Myocyte (in vitro differentiated cells): ENCODE measurements at places on chromosomes 1 and 21.

DNA sequence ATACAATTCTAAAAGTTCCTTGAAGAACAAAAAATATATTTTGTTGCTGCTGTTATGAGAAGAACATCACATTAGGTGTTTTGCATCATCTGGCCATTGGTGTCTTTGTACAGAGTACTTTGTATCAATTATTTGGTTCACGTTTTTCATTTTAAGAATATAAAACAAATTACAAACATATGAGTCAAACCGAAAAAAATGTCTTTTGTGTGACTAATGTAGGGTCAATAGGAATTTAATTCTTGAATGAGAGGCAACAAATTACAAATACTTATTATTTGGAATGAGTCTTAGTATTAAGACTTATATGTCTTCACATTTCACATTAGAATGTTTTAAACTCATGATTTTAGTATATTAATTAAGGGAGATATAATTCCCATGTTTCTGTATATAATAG lies 54.8 kb downstream of the NR5A2 start:
- no peak for DNase-seq

GRCh38 chr1:95304803-95305202 lies 70.8 kb downstream of the RWDD3 start:
- DNase-seq, result no peak

- DNase-seq, result peak; percentile 71
These were observed 38.6 kb downstream of the GPR3 start for GRCh38 chr1:27430903-27431600.

DNA sequence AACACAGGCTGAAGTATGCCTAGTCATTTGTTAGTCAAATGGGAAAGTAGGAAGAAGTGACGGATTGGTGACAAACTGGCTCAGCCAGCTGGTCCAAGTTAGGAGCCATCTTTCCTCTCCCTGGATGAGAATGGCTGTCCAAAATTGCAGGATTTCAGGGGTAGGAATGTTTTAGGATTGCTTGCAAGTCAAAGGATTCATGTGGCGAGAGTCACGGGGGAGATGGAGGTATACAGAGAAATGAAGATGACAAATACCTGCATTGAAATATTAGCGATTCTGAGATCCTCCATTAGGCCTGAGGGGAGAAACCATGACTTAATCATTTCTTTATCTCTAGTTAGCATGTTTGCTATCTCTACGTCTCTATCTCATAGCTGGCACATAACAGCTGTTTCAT lies 41.8 kb upstream of the PIGC start:
- no peak for DNase-seq

- DNase-seq, result no peak
These were observed 7.8 kb downstream of the ERG start for GRCh38 chr21:38490411-38491020.

DNA sequence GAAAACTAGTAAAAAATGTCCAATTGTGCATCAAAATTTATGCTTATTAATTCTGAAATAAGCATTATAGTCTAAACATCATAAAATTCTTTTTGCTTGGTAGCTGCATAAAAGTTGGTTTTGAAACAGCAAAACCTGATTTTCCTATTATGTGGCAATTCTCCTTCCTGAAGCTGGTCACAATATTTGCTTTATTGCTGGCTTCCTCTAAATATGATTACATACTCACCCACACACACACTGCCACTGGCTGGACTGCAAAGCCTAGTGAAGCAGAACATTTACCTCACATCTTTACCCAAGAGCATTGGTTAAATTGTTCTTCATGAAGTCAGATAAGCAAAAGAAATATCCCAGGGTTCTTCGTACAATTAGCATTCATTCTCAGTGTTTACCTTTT lies 103.0 kb downstream of the NR5A2 start:
- DNase-seq, result no peak
